NCI-H1930 (cell line): ENCODE measurements at places on chromosomes 7 and 10.
A peak's percentile ranks its signal among the peaks of the same experiment; 100 is the strongest.

DNA sequence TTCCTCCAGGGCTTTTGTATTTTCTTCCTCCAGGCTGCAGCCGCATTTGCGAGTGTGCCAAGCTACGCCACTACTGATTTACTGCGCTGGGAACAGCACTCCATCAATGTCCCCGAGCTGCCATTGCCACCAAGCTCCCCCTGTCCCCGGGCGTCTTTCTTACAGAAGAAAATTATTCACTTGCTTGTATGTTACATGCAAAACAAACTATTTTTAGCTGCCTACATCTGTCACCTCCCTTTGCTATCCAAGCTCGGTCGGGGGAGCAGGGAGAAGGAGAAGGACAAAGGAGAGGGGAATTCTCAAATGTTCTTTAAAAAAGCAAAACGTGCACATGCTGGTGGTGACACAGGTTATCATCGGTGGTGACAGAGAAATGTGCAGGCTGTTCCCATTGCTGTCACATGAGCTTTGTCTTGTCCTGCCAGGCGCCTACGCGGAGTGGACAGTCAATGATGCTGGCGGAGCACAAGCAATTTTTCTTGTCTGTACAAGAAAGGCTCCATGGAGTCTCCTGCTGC is 93.1 kb downstream of the ADARB2 start:
- DNase-seq: no peak

- no peak for DNase-seq
Observed at GRCh38 chr7:81234896-81235295, 316.0 kb upstream of the SEMA3C start.

DNA sequence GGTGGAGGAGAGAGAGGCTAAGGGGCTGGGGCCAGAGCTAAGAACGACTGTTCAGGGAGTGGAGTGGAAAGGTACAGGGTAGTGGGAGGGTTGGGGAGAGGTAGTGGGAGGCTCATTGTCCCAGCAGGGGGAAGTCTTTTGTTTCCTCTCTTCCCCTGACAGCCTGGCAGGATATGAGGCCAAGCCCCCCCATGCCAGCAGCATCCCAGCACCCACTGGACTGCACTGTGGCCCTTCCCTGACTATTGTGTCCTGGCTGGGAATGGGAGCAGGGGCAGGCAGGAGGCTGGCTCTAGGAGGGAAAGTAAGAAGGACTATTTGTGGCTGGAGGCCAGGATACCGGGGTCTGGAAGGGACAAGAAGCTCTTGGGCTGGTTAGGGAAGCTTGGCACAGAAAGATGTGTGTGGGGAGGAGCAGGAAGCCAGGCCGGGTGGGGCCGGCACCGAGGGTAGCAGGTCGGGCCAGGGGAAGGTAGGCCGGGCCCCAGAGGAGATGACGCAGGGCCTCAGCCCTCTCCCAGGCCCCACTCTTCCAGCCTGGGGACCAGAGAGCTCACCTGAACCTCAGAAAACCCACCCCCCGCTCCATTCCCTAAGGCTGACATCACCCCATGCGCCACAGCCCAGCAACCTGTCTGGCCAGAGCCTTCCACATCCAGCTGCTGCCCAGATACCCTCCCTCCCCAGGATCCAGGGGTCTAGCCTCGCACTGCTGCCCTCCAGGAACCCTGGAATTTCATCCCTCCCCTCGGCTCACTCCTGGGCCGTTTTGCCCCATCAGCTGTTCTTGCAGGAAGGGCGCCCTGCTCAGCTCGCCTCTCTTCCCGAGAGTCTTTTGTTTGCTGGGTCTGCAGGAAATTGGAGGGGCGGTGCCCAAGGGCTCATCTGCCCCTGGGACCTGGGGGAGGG is 8.8 kb upstream of the EPHB4 start:
- no peak for DNase-seq

- peak; percentile 39 for DNase-seq
Observed at GRCh38 chr10:130109796-130110245, 809 bp downstream of the C10orf143 start.

- DNase-seq: no peak
Observed at GRCh38 chr10:113534423-113534822, 18.4 kb upstream of the HABP2 start.
